ENCODE measurements at places on chromosomes 3 and 15. TPM values are rescaled to one million over a fixed set of nuclear protein-coding genes. Genes with fewer than 3 reads are reported as not detected.
A peak's percentile ranks its signal among the peaks of the same experiment; 100 is the strongest.

DNA sequence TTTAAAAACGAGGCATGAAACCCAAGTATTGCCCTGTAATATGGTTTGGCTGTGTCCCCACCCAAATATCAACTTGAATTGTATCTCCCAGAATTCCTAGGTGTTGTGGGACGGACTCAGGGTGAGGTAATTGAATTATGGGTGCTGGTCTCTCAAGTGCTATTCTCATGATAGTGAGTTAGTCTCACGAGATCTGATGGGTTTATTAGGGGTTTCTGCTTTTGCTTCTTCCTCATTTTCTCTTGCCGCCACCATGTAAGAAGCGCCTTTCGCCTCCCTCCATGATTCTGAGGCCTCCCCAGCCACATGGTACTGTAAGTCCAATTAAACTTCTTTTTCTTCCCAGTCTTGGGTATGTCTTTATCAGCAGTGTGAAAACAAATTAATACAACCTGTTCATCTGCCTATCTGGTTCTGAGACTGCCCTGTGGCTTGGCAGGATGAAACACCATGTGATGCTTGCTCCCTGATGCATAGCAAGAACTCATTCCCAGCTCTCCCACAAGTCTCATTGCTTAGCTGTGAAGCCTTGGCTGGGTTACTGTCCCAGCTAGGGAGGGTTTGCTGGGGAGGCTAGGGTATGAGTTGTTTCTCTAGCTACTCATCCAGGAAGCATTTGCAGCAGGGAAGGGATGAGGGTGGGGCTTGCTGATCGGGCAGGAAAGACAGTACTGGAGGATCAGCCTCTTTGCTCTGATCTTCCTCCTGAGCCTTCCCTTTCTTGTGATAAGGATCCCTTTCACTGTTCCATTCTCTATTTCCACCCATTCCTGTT lies 3.7 kb upstream of the SQOR start:
- DNase-seq, result no peak
- H3K27ac ChIP-seq, result no peak overlapping the region
- peaks cover 8% of the 10 kb centered on the region for H3K27me3 ChIP-seq
- no peaks in the 10 kb centered on the region for H3K36me3 ChIP-seq

GRCh38 chr3:42733501-42734262 lies 31.1 kb upstream of the HHATL start:
- no peaks in the 10 kb centered on the region for H3K4me1 ChIP-seq
- H3K27me3 ChIP-seq, result no peaks in the 10 kb centered on the region
- H3K36me3 ChIP-seq, result no peaks in the 10 kb centered on the region
- H3K4me3 ChIP-seq, result no peak overlapping the region
- H3K27ac ChIP-seq, result no peak overlapping the region
- DNase-seq, result no peak

KNG1 gene
- total RNA-seq, result 0.13 TPM

GRCh38 chr3:78988324-78988723 lies 779.5 kb downstream of the ROBO1 start:
- no peak overlapping the region for H3K27ac ChIP-seq
- H3K36me3 ChIP-seq, result no peaks in the 10 kb centered on the region
- DNase-seq, result peak; percentile 16
- no peaks in the 10 kb centered on the region for H3K27me3 ChIP-seq

- no peak within 1 kb of the TSS for H3K27ac ChIP-seq
- H3K27me3 ChIP-seq, result peaks cover 73% of the 10 kb centered on the region
- H3K4me1 ChIP-seq, result peaks cover 8% of the 10 kb centered on the region
- no peak for DNase-seq
- H3K36me3 ChIP-seq, result no peaks in the 10 kb centered on the region
Observed at GRCh38 chr15:45129651-45130129, at the start of the genes DUOX1 and DUOXA1. DUOX1 (plus strand) TSS chr15:45129994; CDS start chr15:45131967, 1,973 bp downstream. DUOXA1 (minus strand) TSS chr15:45129879; CDS start chr15:45123014, 6,865 bp downstream.

MEGF11 gene
- 0.35 TPM for total RNA-seq

DNA sequence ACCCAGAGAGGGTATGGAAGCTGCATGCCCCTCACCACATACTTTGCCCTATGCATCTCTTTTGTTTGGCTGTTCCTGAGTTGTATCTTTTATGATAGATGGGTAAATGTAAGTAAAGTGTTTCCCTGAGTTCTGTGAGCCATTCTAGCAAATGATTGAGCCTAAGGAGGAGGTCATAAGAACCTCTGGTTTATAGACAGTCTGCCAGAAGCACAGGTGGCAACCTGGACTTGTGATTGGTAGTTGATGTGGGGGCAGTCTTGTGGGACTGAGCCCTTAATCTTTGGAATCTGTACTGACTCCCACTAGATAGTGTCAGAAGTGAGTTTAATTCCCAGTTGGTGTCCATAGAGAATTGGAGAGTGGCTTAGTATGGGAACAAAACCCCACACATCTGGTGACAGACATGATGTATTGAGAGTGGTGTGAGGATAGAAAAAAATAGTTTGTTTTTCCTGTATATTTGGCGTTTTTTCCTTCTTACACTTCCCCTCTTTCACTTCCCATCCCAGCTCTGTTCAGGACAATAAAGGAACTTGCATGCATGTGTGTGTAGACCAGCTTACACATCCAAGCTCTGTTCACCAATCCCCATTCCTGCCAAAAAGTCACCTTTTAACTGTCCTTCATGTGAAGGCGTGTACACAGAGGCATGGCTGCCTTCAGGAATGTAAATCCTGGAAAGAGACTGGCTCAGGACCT lies 38.1 kb upstream of the SPPL2A start:
- no peaks in the 10 kb centered on the region for H3K36me3 ChIP-seq
- no peak overlapping the region for H3K4me3 ChIP-seq
- H3K4me1 ChIP-seq, result no peaks in the 10 kb centered on the region
- no peak overlapping the region for H3K27ac ChIP-seq
- H3K27me3 ChIP-seq, result no peaks in the 10 kb centered on the region

- H3K36me3 ChIP-seq, result no peaks in the 10 kb centered on the region
- DNase-seq, result peak; percentile 78
- H3K27me3 ChIP-seq, result no peaks in the 10 kb centered on the region
- H3K4me1 ChIP-seq, result peaks cover 30% of the 10 kb centered on the region
- H3K27ac ChIP-seq, result peak overlapping the region; percentile 92
Observed at GRCh38 chr3:190008432-190008831, 112.3 kb downstream of the P3H2 start.

DNA sequence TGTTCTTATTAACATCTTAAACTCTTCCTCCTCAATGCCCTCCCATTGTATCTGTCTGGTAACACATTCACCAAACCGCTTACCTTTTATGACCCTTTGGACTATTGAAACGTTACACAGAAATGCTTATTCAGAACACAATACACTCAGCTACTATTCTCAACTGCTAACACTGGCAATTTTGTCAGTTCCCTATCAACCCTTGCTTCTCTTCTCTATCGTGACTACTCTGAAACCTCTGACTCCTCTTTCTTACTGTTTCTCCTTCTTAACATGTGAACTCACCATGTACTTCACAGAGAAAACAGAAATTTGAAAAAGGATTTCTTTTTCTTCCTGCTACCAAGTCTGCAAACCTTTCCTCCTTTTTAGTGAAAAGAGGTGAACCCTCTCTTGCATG lies 232.9 kb upstream of the GPR149 start:
- H3K4me1 ChIP-seq, result no peaks in the 10 kb centered on the region
- no peak overlapping the region for H3K27ac ChIP-seq
- H3K4me3 ChIP-seq, result no peak overlapping the region
- DNase-seq, result no peak
- no peaks in the 10 kb centered on the region for H3K36me3 ChIP-seq
- H3K27me3 ChIP-seq, result no peaks in the 10 kb centered on the region

SKOR1 gene
- 0.31 TPM for total RNA-seq
